Effector memory CD8-positive, alpha-beta T cell (primary cell): ENCODE measurements at places on chromosomes 3 and 15.

DNA sequence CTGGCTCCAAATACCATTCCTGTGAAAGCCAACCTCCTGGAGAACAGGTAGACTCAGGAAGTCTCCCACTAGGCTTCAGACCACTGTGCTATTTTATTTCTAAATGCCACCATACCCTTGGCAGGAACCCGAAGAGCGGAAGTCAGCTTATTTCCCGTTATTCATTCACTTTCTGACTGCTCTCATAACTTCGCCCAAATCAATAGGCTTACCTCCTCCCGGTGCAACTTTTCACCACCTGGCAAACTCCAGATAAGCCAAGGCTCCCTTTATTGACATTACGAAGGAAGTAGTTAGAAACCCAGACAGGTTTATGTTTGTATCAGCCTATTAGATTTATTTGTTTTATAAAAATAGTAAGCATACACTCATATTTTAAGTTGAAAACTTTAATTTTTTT lies 3.3 kb upstream of the CCDC54 start:
- DNase-seq: no peak

DNA sequence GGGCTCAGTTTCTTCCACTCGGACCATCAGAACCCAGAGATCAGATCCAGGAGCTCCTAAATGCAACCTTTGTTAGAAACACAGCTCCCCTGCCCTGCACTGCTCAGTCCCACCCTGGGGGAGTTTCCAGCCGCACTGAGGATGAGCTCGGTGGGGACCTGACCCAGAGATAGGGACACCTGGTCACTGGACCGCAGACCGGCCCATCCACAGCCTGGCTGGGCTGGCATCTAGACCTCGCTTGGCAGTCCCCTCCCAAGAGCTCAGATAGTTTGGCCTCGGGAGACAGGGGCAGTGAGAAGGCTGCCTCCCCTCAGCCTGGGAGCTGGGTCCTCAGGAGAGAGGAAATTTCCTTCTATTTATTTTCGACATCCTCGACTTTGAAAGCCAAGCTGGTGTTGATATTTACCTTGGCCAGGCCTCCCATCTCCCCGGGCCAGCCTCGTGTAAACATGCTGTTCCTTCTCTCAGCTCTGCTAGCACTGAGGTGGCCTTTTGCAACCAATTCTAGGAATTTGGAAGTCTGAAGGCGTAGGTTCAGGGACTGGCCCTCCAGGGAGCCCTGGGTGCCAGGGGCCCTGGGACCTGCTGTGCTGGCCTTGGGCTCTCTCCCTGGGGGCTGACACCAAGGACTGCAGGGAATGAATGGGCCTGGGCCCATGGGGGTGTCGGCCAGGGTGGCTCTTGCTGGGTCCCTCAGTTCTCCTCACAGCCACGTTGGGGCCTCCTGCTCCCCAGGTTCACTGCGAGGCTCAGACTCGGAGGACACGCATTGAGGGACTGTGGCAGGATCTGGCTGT lies 90.1 kb downstream of the VGLL4 start:
- DNase-seq: no peak

DNA sequence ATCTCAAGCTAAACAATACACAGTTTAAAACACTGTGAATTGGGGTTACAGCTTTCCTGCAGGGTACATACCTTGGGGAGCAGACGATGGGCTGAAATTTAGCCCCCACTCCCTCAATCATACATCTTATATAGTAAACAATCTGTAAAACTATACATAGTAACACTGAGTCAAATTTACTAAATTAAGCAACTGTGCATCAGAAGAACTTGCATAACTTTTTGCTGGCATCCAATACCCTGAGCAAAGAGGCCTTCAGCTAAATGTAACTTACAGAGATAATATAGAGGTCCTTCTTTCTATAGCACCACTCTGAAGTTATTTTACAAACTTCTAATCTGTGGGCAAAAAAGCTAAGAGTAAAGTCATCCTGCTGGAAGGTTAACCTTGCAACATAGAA lies 603.6 kb upstream of the TGFBR2 start:
- no peak for DNase-seq

DNA sequence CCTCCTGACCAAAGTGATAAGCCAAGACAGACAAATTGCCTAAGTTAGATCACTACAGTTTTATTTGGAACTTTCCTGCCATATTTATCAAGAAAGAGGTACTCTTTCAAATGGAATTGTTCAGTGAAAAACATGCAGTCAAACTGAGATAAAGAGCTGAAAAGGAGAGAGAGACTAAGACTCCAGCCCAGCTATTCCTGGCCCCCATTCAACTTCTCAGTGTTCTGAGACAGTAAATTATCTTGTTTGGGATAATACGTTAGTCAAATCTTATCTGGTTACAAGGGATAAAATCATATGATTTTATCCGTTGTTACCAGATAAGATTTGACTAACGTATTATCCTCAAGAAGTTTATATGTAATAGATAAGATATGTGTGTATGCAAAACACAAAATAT lies 67.6 kb upstream of the CMC1 start:
- no peak for DNase-seq

GRCh38 chr15:66411190-66411589 lies 24.5 kb downstream of the MAP2K1 start:
- no peak for DNase-seq

DNA sequence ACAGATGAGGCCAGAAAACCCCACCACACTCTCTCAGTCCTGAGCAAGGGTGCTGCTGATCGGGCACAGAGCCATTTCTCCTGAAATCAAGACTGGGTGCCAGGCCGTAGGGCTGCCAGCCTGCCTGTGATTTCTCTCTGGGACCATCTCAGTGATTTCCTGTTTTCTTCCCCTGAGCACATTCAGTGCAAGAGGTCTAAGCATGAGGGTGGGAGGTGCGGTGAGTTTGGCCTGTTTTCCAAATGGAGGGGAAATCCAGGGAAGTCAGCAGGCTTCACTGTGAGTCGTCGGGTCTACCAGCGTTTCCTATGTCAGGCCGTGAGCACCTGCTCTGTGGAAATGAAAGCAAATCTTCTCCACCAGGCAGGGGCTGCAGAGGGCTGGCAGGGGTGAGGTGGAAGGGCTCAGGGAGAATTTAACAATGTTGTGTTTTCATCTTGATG lies 82.3 kb downstream of the ST6GAL1 start:
- no peak for DNase-seq

DNA sequence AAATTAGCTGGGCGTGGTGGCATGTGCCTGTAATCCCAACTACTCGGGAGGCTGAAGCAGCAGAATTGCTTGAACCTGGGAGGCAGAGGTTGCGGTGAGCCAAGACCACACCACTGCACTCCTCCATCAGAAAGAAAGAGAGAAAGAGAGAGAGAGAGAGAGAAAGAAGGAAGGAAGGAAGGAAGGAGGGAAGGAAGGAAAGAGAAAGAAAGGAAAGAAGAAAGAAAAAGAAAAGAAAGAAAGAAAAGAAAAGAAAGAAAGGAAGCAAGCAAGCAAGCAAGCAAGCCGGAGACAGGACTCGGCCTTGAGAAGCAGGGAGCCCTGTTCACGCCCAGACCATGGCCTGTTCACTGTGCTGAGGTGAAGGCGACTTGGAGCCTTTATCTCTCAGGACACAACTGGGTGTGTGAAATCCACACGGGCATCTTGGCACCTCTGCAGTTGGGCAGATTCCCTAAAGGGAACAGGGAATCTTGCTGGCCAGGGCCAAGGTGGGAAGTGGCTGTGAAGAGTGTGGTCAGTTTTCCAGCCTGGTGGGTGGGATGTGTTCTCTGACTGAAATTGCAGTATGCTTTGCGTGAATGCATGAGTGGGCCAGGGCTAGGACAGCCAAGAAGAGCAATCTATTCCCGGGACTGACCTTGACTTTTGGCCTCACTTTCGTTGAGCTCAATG lies 90.3 kb downstream of the CORO2B start:
- DNase-seq: no peak

DNA sequence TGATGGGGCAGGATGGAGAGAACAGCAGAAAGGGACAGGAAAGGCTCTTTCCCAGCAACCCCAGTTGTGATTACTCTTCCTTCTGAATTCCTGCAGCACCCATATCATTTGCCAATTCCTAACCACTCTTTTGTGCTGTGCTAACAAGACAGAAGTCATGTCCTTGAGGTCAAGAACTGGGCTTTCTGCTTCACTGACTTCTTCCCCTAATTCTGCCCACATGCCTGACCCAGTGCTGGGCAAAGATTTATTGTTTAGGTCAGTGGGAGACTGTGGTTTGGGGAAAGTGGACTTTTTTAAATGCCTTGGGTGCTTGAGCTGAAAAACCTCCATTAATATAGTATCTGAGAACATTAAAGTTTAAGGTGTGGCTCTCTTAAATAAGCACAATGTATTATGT lies 4.2 kb upstream of the EFCAB12 start:
- DNase-seq: no peak

GRCh38 chr3:79421273-79421672 lies 346.5 kb downstream of the ROBO1 start:
- no peak for DNase-seq

- DNase-seq: no peak
Observed at GRCh38 chr3:127371846-127372245, 84.0 kb upstream of the PRR20G start.

DNA sequence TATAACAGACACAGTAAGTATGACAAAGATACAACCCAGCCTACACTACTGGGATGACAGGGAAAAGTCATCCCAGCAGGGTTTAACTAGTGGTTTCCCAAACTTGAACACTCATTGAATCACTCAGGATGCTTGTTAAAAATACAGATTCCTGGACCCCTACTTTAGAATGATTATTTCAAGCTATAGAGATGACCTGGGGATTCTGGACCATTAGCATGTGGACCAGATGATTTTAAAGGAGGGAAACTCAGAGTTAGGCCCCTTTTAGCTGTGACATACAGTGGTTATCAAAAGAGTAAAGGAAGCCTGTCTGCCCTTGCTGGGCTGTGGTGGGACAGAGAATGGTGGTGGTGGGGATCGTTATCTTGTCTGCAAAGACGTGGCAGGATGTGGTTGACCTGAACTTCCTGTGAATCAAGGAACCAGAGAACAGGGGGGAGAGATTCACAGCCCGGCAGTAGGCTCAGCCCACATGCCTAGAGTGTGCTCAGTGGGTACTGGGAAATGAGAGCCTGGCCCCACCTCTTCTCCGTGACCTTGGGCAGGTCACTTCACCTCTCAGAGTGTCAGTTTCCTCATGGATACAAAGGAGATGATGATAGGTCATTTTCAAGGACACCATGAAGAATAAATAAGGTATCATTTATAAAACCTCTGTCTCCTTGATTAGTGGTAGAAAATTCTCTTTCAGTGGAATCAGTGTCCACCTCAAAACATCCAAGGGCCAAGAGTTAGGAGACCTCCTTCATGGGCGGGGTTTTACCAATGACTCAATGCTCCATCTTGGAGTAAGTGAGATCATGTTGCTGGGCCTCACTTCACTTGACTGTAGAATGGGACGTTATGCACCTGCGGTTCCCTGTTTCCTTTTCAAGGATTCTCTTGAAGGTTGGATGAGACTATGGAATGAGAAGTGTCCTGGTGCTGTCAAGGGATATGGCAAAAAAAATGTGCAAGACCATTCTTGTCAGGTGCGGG lies 306.5 kb downstream of the RPLP1 start:
- peak; percentile 87 for DNase-seq

- no peak for DNase-seq
Observed at GRCh38 chr15:84812842-84813241, 4.3 kb upstream of the ALPK3 start.

DNA sequence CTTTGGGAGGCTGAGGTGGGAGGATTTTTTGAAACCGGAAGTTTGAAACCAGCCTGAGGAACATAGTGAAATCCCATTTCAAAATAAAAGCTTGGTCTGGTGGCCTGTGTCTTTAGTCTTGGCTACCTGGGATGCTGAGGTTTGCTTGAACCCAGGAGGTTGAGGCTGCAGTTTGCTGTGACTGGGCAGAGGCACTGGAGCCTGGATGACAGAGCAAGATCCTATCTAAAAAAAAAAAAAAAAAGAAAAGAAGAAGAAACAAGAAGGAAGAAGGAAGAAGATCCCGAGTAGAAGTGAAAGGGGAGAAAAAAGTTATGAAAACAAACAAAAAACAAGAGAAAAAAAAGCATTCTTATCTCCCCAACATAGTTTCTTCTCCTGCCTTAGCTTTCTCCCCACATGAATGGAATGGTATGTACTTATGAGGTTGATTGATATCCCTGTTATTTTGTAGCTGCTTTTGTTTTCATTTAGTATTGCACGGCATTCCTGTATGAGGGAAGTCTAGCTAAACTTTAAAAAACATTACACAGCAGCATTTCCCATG lies 42.4 kb downstream of the TMEM40 start:
- DNase-seq: no peak

- no peak for DNase-seq
Observed at GRCh38 chr3:46648096-46648495, 35.8 kb downstream of the FAM240A start.

DNA sequence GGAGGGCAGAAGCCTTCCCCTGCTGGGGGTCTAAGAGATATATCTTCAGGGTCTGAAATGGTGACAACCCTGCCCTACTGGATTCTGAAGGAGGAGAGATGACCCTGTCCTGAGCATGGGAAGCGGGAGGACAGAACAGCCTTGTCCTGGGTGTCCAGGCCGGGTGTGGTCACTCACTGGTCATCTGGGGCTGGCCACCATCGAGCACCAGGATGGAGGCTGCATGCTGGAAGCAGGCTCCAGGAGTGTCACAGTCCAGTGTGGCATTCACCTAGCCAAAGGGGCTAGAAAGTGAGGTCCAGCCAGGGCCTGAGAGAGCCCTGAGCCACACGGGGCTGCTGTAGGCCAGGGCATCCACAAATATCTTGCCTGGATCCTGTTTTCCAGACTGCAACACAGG lies 5.2 kb downstream of the CDHR4 start:
- DNase-seq: no peak

- DNase-seq: no peak
Observed at GRCh38 chr3:55169608-55170072, 241.8 kb upstream of the LRTM1 start.

GRCh38 chr15:31069360-31070000 lies 32.0 kb downstream of the TRPM1 start:
- no peak for DNase-seq

DNA sequence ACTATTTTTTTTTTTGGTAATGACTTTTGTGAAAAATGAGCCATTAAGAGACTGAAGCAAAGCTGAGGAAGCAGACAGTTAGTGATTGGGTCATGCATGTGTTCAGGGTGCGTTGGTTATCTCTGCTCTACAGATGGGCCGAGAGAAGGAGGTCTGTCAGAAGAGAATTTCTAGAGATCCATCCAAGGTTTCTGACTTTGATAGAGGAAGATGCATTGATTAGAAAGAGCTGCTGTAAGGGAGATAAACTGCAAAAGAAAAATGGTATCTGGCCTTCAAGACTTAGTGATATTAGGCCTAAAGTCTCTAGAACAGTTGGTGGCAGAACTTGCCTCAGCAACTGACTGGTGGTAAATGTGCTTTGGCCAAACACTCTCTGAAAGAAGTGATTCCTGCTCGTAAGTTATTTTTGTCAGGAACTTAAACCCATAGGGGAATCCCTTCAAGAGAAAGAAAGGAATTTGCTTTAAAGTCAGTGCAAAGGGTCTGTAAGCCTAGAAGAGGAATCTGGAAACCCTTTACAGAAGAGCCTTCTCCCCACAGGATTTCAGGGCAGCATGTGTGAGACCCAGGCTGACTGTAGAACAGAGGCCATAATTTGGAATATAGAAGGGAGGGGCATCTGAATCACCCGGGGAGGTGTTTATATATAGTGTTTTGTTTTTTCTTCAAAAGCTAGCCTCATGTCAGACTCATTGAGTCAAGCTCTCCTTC lies 67.8 kb downstream of the OPA1 start:
- no peak for DNase-seq
